ENCODE measurements at places on chromosomes 2 and 18. TPM values are rescaled to one million over a fixed set of nuclear protein-coding genes. Genes with fewer than 3 reads are reported as not detected.
A peak's percentile ranks its signal among the peaks of the same experiment; 100 is the strongest.

Gene COA5
- total RNA-seq: 26.9 TPM

DNA sequence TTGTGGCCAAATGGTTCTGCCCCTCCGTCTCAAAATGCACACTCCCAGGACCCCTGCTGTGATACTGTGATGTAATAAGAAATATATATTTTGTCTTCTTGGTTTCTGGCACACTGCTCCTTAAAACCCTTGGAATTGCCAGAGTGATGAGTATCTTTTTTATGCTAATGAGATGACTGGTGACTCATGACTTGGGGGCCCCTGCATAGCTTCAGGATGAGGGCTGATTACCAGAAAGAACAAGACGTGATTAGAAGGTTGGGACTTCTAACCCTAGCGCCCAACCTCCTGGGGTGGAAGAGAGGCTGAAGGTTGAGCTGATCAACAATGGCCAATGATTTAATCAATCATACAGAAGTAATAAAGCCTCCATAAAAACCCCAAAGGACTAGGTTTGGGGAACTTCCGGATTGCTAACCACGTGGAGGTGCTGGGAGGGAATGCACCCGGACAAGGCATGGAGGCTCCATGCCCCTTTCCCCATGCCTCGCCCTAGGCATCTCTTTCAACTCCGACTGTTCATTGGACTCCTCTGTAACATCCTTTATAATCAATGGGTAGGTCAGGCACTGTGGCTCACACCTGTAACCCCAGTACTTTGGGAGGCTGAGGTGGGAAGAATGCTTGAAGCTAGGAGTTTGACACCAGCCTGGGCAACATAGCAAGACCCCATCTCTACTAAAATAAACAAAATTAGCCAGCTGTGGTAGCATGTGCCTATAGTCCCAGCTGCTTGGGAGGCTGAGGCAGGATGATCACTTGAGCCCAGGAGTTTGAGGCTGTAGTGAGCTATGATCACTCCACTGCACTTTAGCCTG lies 89.1 kb downstream of the HS1BP3 start:
- no peak for DNase-seq

Gene TCF7L1
- 0.10 TPM for total RNA-seq

DNA sequence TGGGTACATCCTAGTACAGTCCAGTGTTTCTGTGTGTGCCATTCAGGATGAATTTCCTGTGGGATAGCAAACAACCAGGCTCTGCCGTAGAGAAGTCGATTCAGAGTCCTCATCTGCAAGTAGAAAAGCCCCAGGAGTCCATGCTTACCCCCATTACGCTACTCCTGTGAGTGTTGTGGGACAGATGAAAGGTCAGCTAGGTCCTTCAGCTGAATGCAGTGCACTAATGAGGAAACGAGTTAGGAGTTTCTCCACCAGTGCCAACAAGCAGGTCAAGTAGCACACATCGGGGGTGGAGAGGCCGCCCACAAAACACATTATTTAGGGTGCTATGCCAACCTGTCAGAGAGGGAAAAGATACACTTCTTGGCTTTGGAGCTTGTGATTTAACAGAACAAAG lies 2.5 kb upstream of the GPR39 start:
- DNase-seq: no peak

Gene AQP12A
- total RNA-seq: not detected

Gene KIF5C
- total RNA-seq: 0.37 TPM

Gene EMILIN1
- total RNA-seq: 1.7 TPM

DNA sequence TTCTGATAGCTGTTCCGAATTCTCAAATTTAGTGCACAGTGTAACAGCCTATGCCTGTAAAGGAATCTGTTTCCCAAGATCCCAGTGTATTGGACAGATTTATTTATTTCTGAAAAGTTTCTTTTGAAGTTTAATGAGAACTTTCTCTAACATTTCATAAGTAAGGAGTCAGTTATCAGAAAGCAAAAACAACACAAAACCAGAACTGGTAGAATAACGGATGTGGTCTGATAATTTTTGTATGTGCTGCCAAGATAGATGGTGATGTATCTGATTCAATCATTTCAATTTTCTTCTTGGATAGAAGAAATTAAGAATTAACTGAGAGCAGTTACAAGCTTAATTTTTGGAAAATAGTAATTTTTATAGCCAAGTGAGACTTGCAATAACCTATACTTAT lies 374.3 kb downstream of the SOCS6 start:
- no peak for DNase-seq

- no peak for DNase-seq
These were observed 69.3 kb downstream of the FARP2 start for GRCh38 chr2:241425368-241425767.

- no peak for DNase-seq
These were observed 21.8 kb upstream of the NT5C1B start for GRCh38 chr2:18611184-18611583.

GRCh38 chr2:224894356-224894755 lies 147.9 kb downstream of the DOCK10 start:
- peak; percentile 71 for DNase-seq

DNA sequence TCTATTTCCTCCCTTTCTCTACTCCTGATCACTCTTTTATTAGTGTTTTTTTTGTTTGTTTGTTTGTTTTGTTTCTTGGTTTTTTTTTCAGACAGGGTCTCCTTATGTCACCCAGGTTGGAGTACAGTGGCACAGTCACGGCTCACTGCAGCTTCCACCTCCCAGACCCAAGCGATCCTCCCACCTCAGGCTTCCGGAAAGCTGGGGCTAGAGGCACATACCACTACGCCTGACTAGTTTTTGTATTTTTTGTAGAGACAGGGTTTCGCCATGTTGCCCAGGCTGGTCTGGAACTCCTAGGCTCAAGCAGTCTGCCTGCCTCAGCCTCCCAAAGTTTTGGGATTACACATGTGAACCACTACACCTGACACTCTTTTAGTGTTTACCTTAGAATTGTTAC lies 122.3 kb downstream of the ATL2 start:
- DNase-seq: no peak

Gene DNER
- total RNA-seq: not detected

GRCh38 chr2:135547311-135547710 lies 16.0 kb downstream of the R3HDM1 start:
- DNase-seq: no peak

Gene GNLY
- not detected for total RNA-seq

- no peak for DNase-seq
These were observed 75.8 kb upstream of the MAP3K20 start for GRCh38 chr2:172999641-173000386.

Gene OSBPL1A
- total RNA-seq: 0.27 TPM

- DNase-seq: no peak
These were observed 218.8 kb upstream of the APCDD1 start for GRCh38 chr18:10235661-10235952.

GRCh38 chr2:167715932-167716331 lies 531.5 kb downstream of the STK39 start:
- DNase-seq: no peak

Gene PLCD4
- total RNA-seq: not detected

Gene CETN1
- total RNA-seq: not detected

GRCh38 chr2:171432206-171432968 lies 1.4 kb downstream of the METTL8 start:
- DNase-seq: no peak

DNA sequence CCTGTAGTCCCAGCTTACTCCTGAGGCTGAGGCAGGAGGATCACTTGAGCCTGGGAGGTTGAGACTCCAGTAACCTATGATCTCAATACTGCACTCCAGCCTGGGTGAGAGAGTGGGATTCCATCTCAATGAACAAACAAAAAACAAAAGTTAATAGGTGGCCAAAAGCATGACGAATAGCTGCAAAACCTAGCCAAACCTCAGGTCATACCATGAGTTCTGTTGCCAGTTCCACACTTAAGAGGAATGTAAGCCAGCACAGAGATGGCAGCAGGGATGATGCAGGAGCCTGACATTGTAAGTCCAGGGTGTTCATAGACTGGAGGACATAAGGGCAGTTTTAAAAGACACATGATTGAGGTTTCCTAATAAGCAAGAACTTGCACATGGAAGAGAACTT lies 55.3 kb upstream of the RMDN2 start:
- DNase-seq: no peak

Gene METTL5
- 75.9 TPM for total RNA-seq

DNA sequence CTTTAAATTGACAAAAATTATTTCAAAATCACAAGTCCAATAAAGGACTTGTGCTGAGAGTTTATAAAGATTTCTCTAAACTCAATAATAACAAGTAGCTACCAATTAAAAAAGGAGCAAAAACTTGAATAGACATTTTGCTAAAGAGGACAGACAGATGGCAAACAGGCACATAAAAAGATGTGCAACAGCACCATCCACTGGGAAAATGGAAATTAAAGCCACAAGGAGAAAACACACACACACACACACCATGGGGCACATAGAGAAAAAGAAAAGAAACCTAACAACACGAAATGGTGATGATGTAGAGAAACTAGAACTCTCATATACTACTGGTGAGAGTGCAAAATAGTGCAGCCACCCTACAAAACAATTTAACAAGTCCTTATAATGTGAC lies 12.6 kb upstream of the SLC9A4 start:
- no peak for DNase-seq

Gene CDK15
- not detected for total RNA-seq

DNA sequence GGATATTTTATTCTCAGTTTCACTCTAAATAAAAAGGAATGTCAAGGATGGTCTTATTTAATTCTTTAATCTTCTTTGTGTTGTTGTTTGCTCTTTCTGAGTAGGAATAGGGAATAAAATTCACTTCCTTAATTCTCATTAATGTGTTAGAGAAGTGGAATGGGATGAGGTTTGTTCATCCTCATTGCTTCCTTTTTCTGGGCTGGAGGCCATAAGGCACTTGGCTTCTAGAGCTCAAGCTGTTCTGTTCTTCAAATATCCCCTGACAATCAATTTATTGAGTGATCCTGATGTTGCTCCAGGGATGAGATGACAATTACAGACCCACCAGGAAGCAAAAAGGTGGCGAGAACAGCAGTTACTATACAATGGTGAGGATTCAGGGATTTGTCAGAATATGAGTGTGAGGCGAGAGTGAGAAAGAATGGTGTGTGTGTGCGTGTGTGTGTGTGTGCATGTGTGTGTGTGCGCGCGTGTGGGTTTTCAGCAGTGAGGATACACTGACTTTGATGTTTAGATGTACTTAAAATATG lies 557.6 kb upstream of the FANCL start:
- DNase-seq: no peak

DNA sequence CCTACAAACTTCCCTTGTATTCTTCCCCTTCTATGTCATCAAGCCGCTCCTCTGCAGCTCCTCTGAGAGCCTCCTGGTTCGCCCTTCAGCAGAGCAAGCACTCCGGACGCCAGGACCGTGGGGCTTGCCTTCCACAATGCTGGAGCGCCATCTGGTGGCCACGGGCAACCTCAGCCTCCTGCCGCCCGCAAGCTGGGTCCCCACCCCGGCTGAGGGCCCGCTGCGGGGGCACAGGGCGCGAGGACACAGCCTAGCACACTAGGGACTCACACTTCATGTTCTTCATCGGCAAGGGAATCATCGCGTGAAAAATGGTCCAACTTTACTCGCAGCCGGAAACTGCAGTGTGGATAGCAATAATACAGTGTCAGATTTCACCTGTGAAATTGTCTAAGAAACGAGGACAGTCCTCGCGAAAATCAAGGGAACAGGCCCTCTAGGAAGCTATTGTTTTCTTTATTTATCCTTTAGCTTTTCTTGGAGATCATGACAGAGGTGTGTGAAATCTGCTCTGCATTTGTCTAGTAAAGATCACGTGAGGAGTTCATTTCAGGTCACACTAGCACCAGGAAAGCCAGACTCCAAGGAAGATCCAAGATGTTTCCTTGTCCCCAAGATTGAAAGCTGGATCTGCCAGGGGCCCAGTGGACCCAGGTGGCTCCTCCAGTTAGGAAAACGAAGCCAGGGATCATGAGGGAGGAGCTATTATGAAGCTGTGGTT lies 5.8 kb downstream of the PRLH start:
- DNase-seq: peak; percentile 34

- DNase-seq: no peak
These were observed 242.9 kb upstream of the ID2 start for GRCh38 chr2:8438996-8439395.

Gene ZNF892
- 0.59 TPM for total RNA-seq

DNA sequence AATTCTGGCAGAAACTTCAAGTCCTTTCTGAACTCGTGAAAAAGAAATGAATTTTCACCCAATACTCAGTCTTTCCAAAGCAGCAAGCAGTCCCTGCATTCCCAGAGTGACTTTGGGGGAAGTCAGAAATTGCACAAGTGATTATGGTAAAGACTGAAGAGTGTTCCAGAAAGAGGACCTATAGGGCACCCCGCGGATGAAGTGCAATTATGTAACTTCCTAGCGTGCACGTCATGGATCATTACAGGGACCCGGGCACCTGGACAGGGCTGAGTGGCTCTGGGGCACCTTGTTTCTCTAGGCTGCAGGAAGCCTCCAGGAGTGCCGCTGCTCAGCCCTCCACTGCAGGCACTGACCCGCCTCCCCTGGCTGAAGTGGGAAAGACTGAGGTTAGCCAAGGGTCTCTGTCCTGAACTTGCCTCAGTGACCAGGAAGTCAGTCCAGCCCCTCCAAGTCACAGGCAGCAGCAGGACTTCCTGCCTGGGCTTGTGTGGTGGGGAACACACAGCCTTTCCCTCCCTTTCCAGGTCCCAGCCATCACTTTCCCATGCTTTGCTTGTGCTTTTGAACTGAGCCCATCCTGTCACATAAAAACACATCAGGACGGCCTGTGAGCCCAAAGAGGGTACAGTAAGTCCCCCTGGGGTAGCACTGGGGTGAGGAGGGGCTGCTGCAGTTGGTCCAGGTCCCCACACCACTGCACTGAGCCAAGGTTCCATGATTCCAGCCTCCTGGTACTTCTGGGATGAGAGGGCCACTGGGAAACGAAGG lies 19.8 kb downstream of the TMEM185B start:
- DNase-seq: no peak

DNA sequence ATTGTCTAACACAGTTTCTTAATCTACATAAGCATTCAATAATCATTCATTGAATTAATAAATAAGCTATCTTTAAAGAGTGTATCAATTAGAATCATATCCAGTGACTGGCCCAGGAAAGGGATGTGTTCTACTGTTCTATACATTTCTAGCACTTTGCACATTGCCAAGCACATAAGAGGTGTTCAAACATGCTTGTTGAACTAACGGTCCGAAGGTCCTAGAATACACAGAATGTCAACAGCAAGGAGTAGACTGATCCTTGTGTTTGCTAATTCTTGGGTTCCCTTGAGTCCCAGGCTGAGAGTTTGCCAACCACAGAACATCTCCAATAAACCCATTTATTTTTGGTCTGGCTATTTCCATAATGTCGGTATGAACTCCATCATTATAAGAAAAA lies 331.7 kb upstream of the DCC start:
- DNase-seq: no peak

Gene FSIP2
- 0.48 TPM for total RNA-seq

Gene FRZB
- total RNA-seq: not detected
